ENCODE measurements at places on chromosomes 2 and 18. TPM values are rescaled to one million over a fixed set of nuclear protein-coding genes. Genes with fewer than 3 reads are reported as not detected.

The CCDC88A gene
- total RNA-seq: 66.2 TPM

DNA sequence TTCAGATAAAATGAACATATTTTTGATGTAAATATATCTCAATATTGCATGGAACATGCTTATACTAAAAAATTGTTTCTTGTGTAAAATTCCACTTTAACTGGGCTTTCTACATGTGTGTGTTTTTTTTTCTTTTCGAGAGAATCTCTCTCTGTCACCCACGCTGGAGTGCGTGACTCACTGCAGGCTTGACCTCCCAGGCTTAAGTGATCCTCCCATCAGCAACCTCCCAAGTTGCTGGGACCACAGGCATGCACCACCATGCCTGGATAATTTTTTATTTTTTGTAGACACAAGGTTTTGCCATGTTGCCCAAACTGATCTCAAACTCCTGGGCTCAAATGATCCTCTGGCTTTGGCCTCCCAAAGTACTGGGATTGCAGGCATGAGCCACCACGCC, 254.6 kb downstream of the LOXHD1 start:
- DNase-seq: no peak

GRCh38 chr2:43124687-43125057, 101.7 kb downstream of the ZFP36L2 start:
- DNase-seq: no peak

DNA sequence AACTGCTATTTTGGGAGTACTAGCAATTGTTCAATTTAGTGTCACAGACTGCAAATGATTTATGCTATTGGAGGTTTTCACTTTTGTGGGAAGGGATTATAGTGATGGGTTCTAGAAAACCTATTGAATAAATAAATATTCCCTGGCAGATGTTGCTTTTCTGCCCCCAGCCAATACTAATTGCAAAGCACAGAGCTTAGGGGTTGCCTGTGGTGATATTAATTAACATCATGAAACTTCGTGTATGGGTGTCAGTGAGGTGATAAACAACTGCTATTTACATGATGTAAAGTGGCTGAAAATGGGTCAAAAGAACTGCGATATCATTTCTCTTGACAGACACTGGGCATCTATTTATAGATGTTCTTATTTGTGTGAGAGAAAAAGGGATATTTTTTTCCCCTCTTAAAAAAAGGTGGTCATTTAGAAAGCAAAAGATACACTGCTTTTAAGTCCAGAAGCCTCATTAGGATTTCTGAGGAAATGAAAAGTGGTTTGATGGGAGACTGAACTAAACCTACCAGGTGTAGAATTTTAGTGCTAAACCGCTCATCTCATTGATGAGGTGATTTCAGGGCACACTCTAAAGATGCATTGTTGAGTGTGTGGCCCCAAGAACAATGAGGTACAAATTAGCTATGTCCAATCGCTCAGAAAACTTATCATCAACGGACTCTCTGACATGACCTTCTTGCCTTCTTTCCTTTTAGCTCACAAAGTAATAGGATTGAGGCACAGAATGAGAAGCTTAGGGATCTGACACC, 116.7 kb upstream of the CHST9 start:
- no peak for DNase-seq

- no peak for DNase-seq
Measured at GRCh38 chr2:429575-430254, 141.8 kb upstream of the ALKAL2 start.

- DNase-seq: no peak
Measured at GRCh38 chr2:201908901-201909300, 102.6 kb downstream of the CDK15 start.

- no peak for DNase-seq
Measured at GRCh38 chr2:207206011-207206410, 40.3 kb upstream of the KLF7 start.

DNA sequence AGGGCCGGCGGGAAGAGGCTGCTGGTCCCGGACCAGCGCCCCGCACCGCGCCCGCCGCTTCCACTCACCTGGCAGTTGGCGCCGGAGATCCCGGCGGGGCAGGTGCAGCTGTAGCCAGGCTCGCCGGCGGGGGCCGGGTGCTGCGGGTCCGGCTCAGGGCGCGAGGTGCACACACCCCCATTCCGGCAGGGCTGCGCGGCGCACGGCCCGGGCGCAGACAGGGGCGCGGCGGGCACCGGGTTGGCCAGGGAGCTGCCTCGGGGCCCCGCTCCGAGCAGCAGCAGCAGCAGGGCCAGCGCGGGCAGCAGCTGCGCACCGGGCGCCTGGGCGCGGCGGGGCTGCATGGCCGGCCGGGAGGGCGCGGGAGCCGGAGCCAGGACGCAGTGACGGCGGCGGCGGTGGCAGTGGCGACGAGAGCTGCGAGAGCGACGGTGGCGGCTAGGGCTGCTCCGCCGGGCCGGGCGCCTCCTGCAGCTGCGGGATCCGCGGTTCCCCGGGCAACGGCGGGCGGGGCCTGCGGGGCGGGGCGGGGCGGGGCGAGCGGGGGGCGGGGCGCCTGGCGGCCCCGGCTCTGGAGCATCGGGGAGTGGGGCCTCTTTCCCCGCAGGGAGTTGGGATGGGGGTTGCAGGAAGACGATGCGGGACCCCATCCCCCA, at the start of gene DNER:
Gene DNER (minus strand): TSS at position 476 of the 656 bp plus-strand sequence. CDS start 132 bp downstream, at position 344.
- DNase-seq: no peak

DNA sequence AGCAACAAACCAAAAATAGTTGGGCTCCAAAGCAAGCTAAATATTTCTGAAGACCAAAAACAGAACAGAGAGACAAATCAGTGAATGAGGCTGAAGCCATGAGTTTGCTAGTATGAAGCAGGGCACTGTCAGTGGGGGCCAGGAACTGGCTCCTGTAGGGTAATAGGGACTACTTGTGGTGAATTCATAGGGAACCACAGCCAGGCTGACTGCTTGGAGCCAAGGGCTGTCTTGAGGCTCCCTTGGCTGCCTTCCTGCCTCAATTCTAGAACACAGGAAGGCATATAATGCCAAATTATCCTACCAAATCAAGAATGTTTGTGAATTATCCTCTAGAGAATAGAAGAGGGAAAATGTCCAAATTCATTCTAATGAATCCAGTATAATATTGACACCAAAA, 406.0 kb downstream of the CCDC85A start:
- DNase-seq: peak; percentile 30

The IL1R1 gene
- 7.5 TPM for total RNA-seq

DNA sequence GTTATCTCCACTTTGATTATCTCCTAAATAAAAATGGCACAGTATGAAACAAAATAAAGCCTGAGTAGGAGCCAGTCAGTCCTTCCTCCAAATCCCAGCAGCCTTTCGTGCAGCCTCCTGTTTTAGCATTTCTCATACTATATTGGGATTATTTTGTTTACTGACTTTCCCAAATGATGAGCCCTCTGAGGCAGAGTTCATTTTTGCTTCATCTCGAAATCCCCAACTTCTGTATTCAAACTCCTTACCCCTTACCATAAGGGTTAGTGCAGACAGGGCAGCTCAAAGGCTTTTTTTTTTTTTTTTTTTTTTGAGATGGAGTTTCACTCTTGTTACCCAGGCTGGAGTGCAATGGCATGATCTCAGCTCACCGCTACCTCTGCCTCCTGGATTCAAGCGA, 113.3 kb upstream of the FOSL2 start:
- no peak for DNase-seq

GRCh38 chr2:111698089-111698488, 185.9 kb downstream of the ANAPC1 start:
- no peak for DNase-seq

DNA sequence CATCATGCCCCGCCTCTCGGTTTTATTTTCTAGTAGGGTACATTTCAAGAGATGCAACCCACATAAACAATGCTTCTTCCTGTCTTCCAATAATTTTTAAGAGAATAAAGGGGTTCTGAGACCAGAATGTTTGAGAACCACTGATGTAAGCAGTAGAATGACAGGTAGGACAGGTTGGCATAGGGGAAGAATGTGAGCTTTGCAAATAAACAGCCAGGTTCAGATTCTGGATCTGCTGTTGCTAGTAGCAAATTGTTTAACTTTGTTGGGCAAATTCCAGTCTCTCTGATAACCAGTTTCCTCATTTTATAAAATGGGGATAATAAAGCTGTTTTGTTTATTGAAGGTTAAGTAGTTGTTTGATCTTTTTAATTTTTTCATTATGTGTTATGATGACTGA, 32.8 kb downstream of the SOCS6 start:
- no peak for DNase-seq

The SDC1 gene
- 8.4 TPM for total RNA-seq

DNA sequence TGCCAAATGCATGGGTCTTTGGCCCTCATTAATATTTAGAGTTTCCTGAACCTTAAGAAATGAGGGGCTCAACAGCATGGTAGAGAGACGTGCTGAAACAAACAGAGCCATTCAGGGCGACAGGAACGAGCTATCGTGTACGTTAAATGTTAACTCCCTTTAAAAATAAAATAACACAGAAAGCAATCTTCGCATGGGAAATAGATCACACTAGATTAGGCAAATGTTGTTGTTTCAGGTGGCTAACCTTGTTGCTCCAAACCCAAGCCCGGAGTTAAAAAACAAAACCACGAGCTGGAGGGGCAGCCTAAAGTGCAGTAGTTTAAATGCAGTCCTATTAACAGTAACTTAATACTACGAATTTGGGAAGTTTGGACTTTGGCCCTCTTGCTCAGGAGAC, 177.4 kb upstream of the TRIB2 start:
- DNase-seq: no peak

DNA sequence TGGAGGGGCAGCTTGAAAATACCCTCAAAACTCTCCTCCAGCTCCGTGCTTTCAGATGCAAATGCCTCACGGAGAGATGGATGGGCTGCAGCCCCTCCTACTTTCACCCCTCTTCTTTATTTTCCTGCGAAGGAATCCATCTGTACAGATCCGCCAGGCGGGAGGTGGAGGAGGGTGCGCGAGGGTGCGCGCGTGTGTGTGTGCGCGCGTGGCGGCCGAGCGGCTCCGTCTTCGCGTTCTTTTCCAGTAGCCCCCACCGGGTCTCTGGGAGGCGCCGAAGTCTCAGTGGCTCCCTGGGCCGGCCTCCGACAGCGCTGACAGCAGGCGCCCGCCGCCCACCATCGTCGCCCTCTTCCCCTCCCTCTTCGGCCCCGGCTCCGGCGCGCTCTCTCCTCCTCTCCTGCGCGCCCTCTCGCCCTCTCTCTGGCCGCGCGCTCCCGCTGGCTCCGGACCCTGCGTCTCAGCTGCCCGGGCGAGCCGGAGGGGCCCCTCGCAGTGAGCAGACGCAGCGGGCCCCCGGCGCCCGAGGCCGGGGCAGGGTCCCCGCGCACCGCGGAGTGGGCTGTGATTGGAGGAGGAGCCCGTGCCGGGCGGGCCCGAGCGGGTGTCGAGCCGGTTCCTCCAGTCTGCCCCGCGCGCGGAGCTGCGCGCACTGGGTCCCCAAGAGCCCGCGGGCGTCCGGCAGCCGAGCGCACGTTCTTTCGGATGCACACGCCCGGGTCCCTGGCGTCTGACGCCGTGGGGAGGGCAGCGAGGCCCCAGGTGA, at the start of gene CDH7:
Gene CDH7 (plus strand): TSS at position 624 of the 766 bp plus-strand sequence. CDS start 11,831 bp downstream, outside the sequence.
- DNase-seq: peak; percentile 59

DNA sequence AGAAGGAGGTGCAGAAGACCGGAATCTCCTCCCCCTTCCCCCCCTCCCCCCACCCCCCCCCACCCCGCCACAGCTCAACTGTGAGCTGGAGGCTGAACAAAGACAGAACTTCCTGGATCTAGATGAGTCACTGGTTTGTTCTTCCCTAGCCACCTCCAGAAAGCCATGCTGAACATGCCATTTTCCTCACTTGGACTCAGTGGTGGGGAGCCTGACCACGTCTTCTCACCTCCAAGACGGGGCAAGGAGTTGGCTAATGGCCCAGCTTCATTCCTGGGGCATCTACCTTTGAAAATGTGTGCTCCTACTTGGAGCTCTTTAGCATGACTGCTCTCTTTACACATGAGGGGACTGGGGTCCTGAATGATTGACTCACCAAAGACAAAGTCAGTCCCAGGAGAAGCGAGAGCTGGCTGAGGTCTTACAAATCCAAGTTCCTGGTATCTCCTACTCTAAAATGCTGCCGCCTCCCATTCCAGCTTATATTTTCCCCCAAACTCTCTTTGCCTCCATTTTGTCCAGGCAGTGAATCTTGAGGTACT, 22.6 kb upstream of the FZD5 start:
- DNase-seq: peak; percentile 41

The ARHGAP15 gene
- total RNA-seq: 11.5 TPM

- DNase-seq: no peak
Measured at GRCh38 chr18:44935455-44935854, 254.8 kb downstream of the SETBP1 start.

DNA sequence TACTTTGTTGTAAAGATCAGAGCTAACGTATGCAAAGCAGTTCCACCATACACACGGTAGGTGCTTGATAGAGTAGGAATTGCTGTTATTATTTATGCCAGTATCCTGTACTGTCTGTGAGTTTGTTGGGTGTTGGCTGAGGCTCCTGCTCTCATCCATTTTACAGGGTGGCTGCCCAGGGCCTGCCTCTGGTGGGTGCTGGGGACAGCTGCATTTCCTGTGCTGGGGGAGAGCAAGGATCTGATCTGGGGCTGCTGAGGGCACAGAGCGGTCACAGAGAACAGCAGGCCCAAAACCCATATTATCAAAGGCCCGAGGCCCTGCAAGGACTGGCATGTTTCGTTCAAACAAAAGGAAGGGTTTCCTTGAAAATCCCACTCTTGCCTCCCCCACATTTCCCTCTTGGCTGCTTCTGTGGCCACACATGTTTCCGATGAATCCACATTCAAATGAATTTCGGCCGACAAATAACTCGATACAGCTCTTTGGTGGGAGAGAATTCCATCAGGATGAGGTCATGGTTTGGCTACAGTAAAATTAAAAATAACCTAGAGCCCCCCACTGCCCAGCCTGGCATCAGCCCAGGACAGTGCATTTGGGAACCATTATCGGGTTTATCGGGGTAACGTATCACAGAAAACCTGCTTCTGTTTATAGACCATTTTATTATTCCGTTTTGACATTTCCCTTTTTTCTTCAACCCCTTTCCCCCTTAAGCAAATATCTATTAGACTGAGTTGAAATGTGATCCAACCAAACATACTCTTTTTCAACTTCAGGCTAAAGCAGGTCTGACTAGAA, 143.4 kb downstream of the CYRIA start:
- DNase-seq: peak; percentile 30

- DNase-seq: peak; percentile 31
Measured at GRCh38 chr2:207503234-207503633, 26.5 kb upstream of the CREB1 start.

- DNase-seq: no peak
Measured at GRCh38 chr2:199797431-199798403, 53.3 kb downstream of the FTCDNL1 start.

DNA sequence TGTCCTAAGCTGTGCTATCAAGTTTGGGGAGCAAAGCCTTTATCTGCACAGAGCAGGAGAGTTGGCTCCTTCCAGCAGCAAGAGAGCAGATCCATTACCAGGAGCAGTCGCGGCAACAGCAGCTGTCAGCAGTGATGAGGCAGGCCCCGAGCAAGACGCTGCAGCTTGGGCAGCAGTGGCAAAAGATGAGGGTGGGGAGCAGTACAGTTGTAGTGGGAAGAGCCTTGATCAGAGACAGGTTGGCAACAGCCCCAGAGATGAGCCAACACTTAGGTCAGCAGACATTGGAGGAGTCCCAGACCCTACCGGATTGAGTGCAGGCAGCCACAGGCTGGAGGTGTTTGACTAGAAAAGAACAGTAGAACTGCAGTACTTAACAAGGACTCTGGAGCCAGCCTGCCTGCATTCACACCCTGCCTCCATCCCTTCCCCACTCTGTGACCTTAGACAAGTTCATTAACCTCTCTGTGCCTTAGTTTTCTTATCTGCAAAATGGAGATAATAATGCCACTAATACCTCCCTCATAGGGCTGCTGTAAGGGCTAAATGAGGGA, 117.1 kb upstream of the SERTAD2 start:
- peak; percentile 63 for DNase-seq

GRCh38 chr2:42787788-42788477, 4.5 kb downstream of the HAAO start:
- DNase-seq: no peak

- DNase-seq: no peak
Measured at GRCh38 chr2:111710085-111710484, 173.9 kb downstream of the ANAPC1 start.
